Naive B cell (primary cell): ENCODE measurements at places on chromosomes 6 and 20. TPM values are rescaled to one million over a fixed set of nuclear protein-coding genes. Genes with fewer than 3 reads are reported as not detected.

- H3K4me1 ChIP-seq: peaks cover 3% of the 10 kb centered on the region
- H3K27ac ChIP-seq: no peak overlapping the region
- DNase-seq: no peak
These were observed 159.9 kb downstream of the SOX4 start for GRCh38 chr6:21753241-21754108.

GRCh38 chr6:150410399-150410798 lies 41.6 kb downstream of the IYD start:
- H3K4me1 ChIP-seq: peaks cover 13% of the 10 kb centered on the region
- DNase-seq: no peak
- H3K27me3 ChIP-seq: peaks cover 31% of the 10 kb centered on the region
- H3K27ac ChIP-seq: no peak overlapping the region
- peaks cover 14% of the 10 kb centered on the region for H3K36me3 ChIP-seq

DNA sequence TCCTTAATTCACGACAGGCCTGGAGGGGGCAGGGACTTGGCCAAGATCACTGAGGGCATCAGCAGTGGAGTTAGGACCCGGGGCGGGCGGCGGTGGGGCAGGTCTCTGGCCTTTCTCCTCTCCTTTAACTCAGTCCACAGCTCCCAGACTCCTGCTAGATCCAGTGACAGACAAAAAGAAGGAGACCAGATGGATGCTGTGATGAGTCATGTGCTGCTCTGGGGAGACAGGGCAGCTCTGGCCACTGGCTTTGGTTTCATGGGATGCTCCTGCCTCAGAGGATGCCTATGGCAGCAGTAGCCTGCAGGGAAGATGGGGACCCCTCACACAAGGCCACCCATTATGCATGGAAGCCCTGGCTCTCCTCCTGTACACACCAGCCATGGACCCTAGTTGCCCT lies 20.5 kb downstream of the EPB41L1 start:
- H3K4me3 ChIP-seq: no peak overlapping the region
- no peak overlapping the region for H3K27ac ChIP-seq
- H3K4me1 ChIP-seq: no peaks in the 10 kb centered on the region
- peaks cover 46% of the 10 kb centered on the region for H3K27me3 ChIP-seq

DNA sequence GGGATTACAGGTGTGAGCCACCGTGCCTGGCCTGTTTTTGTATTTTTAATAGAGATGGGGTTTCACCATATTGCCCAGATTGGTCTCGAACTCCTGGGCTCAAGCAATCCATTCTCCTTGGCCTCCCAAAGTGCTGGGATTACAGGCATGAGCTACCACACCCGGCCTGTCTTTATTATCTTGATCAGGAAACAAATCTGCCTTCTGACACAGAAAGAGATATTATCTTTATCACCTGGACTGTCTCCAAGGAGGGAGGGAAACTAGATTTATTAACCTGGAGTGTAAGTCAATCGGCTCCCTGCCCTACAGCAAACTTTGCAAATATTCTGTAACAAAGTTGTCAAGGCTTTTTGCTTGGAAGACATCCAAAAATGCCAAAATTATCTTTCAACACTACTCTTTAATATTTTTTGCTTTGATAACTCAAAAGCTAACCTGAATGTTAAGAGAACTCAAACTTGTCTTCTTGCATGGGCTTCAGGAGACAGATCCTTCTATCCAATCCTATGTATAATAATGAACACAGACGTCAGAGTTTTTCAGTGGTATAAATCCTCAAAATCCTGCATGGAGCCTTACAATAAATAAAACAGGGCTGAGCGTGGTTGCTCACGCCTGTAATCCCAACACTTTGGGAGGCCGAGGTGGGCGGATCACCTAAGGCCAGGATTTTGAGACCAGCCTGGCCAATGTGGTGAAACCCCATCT lies 85.0 kb upstream of the LOC128125822 start:
- peaks cover 3% of the 10 kb centered on the region for H3K27me3 ChIP-seq
- H3K4me1 ChIP-seq: no peaks in the 10 kb centered on the region
- H3K36me3 ChIP-seq: no peaks in the 10 kb centered on the region
- H3K4me3 ChIP-seq: no peak overlapping the region

The PLTP gene
- polyA plus RNA-seq: 3.9 TPM

The SYTL3 gene
- not detected for polyA plus RNA-seq

The GNAS-AS1 gene
- polyA plus RNA-seq: not detected

The MDFI gene
- polyA plus RNA-seq: not detected

The OXT gene
- polyA plus RNA-seq: 1.5 TPM
